ENCODE measurements at places on chromosomes 6 and 20. TPM values are rescaled to one million over a fixed set of nuclear protein-coding genes. Genes with fewer than 3 reads are reported as not detected.

DNA sequence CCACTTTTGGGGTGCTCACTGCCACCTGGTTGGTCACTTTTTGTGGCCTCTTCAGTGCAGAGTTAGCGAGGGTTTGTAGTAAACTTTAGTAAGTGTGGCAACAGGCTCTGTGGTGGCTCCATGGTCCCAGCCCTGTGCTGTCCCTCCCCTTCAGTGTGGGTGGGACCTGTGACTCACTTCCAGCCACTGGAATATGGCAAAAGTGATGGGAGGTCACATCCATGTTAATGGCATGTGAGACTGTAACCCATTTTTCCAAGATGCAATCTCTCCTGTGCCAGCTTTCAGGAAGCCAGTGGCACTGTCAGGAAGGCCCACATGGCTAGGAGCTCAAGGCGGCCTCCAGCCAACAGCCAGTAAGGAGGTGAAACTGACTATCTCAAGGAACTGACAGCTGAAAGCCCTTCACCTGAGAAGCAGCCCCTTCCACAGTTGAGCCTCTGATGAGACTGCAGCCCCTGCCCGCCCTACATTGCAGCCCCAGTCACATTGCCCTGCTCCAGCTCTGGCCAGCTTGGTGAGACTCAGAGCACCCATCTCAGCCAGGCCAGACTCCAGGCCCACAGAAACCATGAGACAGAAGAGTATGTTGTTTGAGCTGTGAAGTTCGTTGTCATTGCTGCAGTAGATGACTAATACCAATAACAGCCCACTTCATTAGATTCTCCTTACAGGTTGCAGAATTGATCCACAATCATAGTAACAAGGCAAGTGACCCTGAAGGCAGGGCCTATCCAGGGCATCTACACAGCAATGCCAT lies 13.1 kb upstream of the CST7 start:
- no peak for DNase-seq

DNA sequence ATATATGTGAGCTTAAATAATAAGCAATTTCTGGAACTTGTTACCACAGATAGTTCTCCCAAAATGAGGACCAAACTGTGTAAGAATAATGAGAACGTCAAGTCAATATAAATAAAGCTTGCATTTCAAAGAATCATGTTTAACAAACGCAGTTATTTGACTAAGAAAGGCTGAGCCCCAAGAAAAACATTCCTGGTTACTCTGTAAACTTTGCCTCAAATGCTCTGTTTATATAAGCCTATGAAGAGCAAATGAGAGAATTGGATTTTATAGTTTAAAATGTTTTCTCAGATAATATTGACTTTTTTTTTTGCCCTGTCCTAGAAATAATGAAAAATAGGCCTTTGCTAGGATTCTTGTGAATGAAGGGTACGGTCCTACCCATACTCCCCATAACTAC lies 81.3 kb downstream of the C6orf52 start:
- peak; percentile 51 for DNase-seq

DNA sequence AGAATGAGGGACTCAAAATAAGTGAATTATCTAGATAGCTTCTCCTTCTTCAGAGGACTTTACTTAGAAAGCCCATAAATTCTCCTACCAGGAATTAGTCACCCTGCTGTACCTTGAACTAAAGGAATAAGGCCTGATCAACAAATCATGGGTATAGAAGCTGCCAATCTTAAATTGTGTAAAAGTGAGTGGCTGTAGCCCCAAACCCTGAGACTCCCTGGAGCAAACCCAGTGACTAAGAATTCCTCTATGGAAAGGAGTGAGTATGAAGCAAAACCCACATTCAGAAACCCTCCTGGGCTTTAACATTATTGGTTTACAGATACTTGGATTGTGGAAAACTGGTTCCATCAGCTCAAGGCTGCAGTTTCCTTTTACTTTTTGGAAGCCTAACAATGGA lies 285.8 kb upstream of the TBX18 start:
- no peak for DNase-seq

GRCh38 chr6:142271476-142271875 lies 30.3 kb upstream of the ADGRG6 start:
- peak; percentile 8 for DNase-seq

GRCh38 chr6:16766043-16766536 lies 4.8 kb upstream of the ATXN1 start:
- DNase-seq: peak; percentile 94

DNA sequence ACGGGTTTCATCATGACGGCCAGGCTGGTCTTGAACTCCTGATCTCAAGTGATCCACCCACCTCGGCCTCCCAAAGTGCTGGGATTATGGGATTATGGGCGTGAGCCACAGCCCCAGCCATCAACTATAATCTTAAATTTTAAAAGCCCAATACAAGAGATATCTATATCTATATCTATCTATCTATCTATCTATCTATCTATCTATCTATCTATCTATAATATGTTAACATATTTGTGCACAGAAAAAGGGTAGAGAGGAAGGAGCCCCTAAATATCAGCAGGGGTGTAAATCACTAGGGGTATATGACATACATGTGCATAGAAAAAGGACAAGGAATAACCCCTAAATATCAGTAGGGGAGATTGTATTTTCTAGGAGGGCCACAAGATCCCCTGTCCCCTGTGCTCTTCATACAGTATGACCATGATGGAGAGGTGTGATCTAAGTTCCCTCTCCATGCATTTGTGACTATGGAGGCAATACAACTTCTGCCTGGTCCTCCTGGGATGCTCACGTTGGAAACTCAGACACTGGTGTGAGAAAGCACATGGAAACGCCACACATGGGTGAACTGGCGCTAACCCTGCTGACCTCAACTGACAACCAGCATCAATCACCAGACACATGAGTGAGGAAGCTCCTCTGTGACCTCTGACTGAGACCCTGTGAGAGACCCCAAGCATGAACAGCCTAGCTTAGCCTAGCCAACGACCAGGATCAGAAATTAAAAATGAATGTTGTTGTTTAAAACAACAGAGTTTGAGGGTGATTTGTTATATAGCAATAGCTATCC lies 1.2 kb upstream of the SPATS1 start:
- no peak for DNase-seq

- peak; percentile 21 for DNase-seq
These were observed 60.5 kb upstream of the EXOC2 start for GRCh38 chr6:753486-753885.

The PFDN4 gene
- 86.7 TPM for total RNA-seq

The BPIFB2 gene
- total RNA-seq: not detected

The PRR18 gene
- not detected for total RNA-seq

The PMEPA1 gene
- total RNA-seq: 1.0 TPM
